ENCODE measurements at places on chromosomes 5 and 9.

- DNase-seq: no peak
Observed at GRCh38 chr5:145554399-145554798, 280.7 kb downstream of the PRELID2 start.

GRCh38 chr9:81374459-81375186 lies 314.7 kb downstream of the TLE1 start:
- no peak for DNase-seq

- no peak for DNase-seq
Observed at GRCh38 chr5:65150599-65151304, 331.0 kb downstream of the ADAMTS6 start.

- DNase-seq: no peak
Observed at GRCh38 chr9:38478211-38478610, 54.0 kb upstream of the IGFBPL1 start.

Data from left hindlimb (tissue), 1 donor.